ENCODE measurements at places on chromosomes 12 and 14.

GRCh38 chr14:87008965-87009364 lies 984.0 kb downstream of the GALC start:
- no peak for DNase-seq

GRCh38 chr14:104356020-104356737 lies 217.8 kb downstream of the KIF26A start:
- DNase-seq, result no peak

GRCh38 chr12:41795910-41796309 lies 348.8 kb downstream of the GXYLT1 start:
- DNase-seq, result peak; percentile 69

GRCh38 chr12:32504591-32504990 lies 105.2 kb downstream of the FGD4 start:
- DNase-seq, result no peak

- no peak for DNase-seq
These were observed 8.9 kb upstream of the RERG start for GRCh38 chr12:15230137-15230536.

GRCh38 chr12:118055144-118055557 lies 5.8 kb downstream of the WSB2 start:
- peak; percentile 50 for DNase-seq

DNA sequence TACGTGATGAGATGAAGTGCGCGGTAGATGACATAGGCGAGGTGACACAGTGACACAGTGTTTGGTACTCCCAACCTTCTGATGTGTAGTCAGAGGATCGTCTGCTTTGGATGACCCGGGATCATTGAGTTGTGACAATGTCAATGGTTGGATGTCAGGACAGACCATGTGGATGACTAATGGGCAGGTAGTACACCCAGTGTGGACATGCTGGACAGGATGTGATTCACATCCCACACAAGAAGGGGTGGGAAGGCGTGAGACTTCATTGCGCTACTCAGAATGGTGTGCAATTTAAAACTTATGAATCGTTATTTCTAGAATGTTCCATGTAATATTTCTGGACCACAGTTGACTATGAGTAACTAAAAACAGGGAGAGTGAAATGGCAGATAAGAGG lies 23.8 kb downstream of the MAP3K9 start:
- no peak for DNase-seq

- peak; percentile 46 for DNase-seq
These were observed 334.0 kb upstream of the FLRT2 start for GRCh38 chr14:85195872-85196477.

GRCh38 chr14:36524220-36524837 lies 4.3 kb upstream of the NKX2-1 start:
- DNase-seq, result peak; percentile 46

- DNase-seq, result no peak
These were observed 174.7 kb upstream of the HIF1A start for GRCh38 chr14:61520576-61520975.

GRCh38 chr14:22541721-22542120 lies 47.3 kb downstream of the DAD1 start:
- no peak for DNase-seq

DNA sequence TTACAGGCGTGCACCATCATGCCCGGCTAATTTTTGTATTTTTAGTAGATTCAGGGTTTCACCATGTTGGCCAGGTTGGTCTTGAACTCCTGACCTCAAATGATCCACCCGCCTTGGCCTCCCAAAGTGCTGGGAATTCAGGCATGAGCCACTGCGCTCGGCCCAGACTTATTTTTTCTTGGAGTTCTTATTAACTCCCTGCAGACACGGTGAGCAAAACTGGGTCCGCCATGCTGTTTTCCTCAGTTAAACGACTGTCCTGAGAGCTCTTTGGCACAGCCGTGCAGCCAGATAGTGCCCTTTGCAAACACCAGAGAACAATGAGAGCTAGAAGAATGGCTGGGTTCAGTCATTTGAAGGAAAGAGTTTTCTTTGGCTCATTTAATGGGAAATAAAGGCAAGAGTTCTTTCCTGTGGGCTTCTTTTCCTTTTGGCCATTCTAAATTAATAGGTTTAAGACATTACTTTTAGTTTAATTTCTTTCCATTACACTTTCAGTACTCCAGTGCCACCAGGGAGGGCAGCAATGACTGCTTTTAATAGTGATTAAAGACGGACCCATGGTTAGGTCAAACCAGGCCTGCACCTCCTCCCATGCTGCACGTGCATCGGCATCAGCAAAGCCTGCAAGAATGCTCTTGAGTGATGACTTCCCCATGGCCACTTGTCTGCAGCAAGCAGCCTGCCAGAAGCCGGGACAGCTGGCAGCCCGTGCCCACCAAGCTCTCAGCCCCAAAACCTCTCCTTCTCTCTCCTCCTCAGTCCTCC lies 60.7 kb downstream of the VCPKMT start:
- DNase-seq, result no peak

GRCh38 chr12:91922674-91923073 lies 223.0 kb downstream of the BTG1 start:
- no peak for DNase-seq

DNA sequence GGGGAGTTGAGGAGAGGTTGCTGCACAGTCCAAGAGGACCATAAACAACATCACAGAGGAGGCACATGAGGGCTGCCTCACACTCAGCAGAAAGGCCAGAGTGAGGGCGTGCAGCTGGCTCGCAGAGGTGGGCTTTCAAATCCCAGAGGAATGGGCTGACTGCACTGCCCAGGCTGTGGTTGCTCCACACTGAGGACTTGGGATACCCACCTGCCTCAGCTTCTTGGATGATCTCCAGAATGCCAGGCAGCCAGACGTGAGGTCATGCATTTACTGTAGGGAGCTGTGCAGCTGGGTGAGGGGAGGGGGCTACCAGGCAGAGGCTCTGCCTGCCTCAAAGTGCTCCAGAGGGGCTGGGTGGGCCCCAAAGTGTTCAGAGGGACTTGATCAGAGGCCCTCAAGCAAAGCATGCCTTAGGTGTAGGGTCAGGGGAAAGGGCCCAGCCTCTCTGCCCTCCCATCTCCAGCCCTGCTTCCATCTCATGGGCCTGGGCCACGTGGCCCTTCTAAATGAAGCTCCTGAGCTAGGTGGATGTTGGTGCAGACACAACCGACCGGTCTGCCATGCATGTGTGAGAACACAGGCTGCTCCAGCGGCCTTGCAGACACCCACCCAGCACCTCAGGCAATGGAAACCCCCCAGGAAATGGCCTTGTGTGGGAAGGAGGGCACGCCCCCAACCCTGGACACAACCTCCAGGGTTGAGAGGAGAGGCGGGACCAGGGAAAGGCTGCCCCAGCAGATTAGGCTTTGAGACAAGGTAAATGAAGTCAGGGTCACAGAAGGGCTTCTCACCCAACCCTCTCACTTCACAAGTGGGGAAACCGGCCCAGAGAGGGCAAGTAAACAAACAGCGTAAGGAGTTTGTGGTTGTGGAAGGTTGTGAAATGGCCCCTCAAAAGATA lies 90.8 kb downstream of the NTF3 start:
- DNase-seq, result no peak

DNA sequence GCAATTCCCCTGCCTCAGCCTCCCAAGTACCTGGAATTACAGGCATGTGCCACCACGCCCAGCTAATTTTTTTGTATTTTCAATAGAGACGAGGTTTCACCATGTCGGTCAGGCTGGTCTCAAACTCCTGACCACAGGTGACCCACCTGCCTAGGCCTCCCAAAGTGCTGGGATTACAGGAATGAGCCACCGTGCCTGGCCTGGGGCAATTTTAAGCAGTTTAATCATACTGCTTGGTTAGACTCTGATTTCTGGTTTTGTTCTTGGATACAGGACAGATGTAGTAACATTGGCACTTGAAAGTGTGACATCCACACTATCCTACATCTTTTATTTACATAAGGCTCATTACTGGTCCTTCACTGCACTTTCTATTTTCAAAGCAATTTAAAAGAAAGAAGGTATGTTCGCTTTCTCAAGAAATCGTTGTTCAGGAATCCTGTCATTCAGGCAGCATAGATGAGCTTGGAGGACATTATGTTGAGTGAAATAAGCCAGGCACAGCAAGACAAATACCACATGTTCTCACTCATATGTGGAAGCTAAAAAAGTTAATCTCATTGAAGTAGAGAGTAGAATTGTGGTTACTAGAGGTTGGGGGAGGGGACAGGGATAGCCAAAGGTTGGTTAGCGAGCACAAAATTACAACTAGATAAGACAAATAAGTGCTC lies 4.0 kb upstream of the NUAK1 start:
- DNase-seq, result no peak

DNA sequence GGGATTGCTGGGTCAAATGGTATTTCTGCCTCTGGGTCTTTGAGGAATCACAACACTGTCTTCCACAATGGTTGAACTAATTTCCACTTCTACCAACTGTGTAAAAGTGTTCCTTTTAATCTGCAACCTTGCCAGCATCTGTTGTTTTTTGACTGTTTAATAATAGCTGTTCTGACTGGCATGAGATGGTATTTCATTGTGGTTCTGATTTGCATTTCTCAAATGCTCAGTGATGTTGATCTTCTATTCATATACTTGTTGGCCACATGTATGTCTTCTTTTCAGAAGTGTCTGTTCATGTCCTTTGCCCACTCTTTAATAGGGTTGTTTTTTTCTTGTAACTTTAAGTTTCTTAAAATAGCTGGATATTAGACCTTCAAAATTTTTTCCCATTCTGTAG lies 150.0 kb upstream of the FRMD6 start:
- no peak for DNase-seq

DNA sequence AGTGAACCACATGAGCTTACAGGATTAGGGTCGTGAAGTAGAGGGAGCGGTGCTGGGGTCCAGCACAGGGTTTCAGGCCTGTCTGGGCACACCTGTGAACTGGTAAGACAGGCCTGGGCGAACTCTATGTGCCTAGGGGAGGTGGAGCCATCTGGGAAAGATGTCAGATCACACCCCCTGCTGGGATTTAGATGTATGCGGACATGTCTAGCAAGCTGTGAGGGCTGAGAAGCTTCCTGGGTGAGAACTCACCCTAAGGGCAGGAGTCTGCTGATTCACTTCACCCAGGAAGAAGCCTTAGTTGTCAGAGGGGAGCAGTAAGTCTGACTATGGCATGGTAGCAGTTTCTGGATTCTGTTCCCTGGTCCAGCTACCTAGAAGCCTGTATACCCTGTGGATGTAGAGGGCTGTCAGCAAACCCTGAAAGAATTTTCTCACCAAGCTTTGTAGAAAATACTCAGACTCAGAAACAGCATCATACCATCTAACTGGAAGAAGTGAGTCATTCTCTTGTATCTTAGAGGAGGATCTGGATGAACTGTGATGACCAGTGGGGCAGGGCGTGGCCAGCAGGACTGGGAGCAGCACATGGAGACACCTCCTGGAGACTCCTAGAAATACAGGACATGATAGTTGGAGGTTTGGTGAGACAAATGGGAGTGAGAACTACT lies 11.2 kb upstream of the PYGL start:
- DNase-seq, result peak; percentile 61

DNA sequence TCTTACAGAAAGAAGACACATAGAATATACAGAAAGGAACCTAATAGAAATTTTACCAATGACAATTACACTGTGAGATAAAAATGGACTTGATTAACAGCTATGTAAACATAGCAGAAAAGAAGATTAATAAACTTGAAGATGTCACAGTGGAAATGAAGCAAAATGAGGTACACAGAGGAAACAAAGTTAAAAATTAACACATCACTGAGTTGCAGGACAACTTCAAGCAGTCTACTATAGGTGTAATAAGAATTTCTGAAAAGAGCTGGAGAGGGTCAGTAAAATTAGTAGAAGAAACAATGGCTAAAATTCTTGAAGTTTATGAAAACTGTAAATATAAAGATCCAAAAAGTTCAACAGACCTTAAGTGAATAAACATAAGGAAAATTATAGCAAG lies 738.7 kb downstream of the C12orf50 start:
- no peak for DNase-seq

DNA sequence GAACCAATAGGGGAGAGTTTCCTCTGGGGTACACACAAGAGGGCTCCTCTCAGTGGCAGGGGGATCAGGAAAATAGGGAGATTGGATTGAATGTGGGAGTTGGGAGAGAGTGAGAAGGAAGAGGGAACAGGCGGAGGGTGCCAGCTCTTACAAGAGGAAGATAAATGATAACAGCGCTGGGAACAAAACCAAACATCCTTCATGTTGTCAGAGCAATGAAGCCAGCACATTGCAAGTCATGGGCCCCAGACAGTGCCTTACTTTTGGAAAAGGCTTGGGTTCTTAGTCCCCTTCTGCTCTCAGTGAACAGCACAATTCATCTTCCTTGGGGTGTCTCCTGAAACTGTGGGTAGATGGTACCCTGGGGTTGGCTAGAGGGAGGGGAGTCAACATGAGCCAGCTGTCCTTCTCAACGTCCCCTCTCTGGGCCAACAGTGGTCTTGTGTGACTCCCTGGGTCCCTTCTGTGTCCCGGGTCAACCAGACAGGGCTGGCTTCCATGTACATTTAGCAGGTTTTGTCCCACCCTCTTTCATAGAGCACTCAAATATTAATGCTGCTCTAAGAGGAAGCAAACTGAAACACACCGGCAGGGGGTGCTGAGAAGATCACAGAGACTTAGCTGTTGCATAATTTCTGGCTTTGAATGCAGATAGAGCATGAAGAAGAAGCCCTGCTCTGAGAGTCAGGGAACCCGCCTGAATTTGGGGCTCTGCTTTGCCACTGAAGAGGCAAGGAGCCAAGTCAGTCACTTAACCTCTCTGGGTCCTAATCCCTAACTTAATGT lies 138.5 kb downstream of the ESRRB start:
- DNase-seq, result no peak

DNA sequence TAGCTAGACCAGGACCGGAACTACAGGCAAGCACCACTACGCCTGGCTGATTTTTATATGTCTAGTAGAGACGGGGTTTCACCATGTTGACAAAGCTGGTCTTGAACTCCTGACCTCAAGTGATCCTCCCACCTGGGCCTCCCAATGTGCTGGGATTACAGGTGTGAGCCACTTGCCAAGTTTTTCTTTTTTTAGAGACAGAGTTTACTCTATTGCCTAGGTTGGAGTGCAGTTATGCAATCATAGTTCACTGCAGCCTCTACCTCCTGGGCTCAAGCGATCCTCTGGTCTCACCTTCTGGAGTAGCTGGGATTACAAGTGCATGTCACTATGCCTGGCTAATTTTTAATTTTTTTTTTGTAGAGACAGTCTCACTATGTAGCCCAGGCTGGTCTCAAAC lies 201.5 kb upstream of the TBX3 start:
- DNase-seq, result no peak

- DNase-seq, result no peak
These were observed 36.8 kb upstream of the GPR68 start for GRCh38 chr14:91281346-91281745.

All from iPS-NIHi11 (cell line).